CD4-positive, alpha-beta T cell treated with Interleukin-2 at 100 ng/mL for 4 hours (primary cell): ENCODE measurements at places on chromosomes 16 and 17.

GRCh38 chr17:35129154-35129972 lies 7.9 kb downstream of the FNDC8 start:
- no peak for DNase-seq

DNA sequence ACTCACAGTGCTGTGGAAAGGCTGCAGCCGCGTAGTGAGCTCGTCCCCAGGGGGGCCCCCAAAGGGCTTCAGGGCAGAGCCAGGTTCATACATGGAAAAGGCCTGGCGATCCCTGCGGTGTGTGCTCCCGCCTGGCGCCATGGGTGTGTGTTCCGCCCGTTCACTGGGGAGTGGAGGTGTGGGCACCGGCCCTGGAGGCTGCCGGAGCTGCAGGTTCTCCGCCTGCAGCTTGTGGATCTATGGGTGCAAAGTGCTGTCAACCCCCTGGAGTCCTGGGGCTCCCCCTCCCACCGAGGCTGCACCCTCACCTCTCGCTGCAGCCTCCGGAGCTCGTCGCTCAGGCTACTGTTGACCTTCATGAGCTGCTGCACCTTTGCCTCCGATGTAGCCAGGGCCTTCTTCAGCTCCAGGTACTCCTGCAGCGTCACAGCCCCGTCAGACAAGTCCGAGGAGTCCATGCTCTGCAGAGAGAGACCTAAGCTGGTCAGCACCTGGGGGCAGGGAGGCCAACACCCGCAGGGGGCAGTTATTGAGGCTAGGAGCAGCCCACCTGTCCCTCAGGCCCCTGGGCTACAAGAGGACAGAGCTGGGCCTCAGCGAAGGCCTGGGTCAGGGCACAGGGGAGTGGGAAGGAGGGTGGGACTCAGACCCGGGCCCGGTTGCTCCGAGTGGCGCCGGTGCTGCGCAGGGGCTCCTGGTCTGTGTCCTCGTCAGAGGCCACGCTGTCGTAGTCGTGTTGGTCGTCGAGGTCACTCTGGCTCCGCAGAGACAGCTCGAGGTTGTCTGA lies 7.9 kb downstream of the TP53I13 start:
- no peak for DNase-seq

GRCh38 chr16:75491876-75492275 lies 3.4 kb downstream of the CHST6 start:
- no peak for DNase-seq

DNA sequence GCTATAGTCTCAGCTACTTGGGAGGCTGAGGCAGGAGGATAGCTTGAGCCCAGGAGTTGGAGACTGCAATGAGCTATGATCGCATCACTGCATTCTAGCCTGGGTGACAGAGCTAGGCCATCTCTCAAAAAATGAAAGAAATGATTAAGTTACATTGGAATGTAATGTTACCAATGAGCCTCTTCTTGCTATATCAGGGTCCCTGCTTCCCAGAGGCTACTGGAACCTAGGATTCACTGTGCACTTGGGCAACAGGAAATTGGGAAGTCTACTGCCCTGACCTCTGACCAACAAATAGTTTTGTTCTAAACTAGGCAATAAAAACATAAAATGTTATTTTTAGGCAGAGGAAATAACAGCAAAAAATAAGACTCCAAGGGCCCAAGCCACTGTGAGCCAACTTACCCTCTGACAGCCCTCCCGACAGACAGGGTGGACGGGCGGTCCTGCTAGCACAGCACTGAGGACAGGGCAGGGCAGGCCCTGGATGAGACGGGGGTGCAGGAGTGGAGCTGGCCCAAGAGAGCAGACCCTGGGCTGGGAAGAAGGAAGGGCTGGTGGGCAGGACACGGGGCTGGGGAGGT lies 27.5 kb downstream of the NSMCE1 start:
- DNase-seq: no peak

GRCh38 chr17:10729334-10730193 lies at the start of gene TMEM220:
Gene TMEM220, minus strand, starts transcription at chr17:10730023. Its CDS starts 172 bp downstream, at chr17:10729851.
- DNase-seq: peak; percentile 9

DNA sequence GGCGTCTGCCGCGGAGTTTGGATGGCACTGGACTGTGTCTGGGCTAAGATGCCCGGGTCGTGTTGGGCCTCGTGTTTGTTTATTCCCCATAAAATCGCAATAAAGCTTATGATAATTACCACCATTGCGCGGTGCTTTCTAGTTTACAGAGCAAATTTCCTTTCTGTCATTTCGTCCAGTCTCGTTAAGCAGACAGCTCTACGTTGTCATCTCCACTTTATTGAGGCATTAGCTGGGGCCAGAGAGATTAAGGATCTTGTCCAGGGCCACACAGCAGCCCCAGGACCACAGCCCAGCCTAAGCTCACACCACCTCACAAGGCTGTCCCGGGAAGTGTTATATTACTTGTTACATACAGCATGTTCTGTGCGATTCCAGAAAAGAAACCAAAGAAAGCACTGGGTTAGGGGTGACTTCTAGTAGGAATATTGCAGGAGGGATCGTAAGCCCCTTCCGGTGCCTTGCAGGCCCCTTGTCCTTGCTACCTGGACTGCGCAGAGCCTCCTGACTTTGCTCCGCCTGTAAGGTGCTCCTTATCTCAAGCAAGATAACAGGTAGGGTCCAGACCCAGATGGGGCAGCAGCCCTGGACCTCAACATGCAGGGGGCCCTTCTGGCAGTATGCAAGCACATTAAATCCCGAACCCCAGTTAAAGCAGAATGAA lies 6.3 kb downstream of the NOS2 start:
- no peak for DNase-seq

GRCh38 chr17:2309338-2310154 lies 5.8 kb downstream of the SRR start:
- DNase-seq: no peak

- DNase-seq: no peak
These were observed 44.7 kb downstream of the CDH11 start for GRCh38 chr16:65077181-65077580.

DNA sequence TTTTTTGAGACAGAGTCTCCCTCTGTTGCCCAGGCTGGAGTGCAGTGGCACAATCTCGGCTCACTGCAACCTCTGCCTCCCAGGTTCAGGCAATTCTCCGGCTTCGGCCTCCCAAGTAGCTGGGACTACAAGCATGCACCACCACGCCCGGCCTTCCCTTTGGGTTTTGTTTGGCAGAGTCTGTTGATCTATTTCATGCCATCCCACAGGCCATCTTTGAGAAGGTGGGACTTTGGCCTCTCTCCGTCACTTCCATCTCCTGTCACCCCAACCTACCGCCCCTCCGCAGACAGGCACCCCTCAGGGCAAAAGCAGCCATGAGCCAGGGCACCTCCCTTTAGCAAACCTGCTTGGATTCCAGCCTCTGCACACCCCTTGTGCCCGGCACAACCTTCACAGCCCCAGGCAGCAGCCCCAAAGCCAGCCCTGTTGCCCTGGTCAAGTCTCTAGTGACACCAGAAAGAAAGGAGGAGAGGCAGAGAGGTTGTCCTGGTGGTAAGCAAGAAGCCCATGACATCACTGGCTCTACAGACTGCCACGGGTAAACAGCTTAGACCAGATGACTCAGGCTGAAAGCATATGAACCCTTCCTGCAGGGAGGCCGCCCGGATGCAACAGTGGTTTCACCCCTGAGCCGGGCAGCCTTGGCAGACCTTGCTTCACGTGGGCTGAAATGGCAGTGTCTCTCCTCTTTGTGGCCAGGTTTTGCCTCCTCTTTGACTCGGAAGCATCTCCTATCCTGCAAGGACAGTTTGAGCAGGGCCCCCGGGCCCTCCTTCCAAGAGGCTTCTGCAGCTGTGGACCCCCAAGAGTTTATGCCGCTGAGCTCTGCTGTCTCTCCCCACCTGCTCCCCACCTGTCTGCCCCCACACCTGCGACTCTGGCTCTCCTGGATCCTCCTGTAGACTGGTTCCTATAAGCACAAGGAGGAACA lies 8.1 kb upstream of the TIMP2 start:
- DNase-seq: peak; percentile 47

DNA sequence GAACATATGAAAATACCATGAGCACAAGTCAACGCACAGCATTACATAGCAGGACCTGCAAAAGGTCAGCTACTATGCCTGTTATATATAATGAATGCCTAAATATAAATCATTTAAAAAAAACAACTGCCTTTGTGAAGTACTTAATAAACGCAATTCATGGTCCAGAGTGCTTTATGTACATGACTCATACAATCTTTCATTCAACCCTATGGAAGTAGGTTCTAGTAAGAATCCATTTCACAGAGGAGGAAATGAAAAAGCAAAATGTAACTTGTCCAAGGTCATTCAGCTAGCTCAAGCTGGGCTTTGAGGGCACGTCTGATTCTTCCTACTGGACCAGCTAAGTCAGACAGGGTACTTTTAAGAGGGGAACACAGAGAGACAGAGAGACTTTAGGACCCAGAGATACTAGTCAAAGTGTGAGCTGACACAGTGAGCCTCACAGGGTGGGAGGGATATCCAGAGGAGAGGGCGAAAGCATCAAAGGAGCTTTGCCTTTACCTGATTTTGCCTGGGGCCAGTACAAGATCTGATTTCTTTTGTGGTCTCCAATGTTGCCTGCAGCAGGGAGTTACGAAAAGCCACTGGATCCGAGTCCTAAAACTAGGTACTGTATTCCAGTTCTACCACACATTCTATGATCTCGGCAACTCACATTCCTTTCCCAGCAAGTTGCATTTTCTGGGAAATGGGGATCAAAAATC lies 83.4 kb upstream of the ZFHX3 start:
- no peak for DNase-seq

- DNase-seq: no peak
These were observed 17.1 kb downstream of the KIF19 start for GRCh38 chr17:74343121-74343520.

- no peak for DNase-seq
These were observed 146.3 kb downstream of the XYLT1 start for GRCh38 chr16:17324451-17324850.

GRCh38 chr17:21167303-21167702 lies 40.5 kb downstream of the DHRS7B start:
- no peak for DNase-seq

DNA sequence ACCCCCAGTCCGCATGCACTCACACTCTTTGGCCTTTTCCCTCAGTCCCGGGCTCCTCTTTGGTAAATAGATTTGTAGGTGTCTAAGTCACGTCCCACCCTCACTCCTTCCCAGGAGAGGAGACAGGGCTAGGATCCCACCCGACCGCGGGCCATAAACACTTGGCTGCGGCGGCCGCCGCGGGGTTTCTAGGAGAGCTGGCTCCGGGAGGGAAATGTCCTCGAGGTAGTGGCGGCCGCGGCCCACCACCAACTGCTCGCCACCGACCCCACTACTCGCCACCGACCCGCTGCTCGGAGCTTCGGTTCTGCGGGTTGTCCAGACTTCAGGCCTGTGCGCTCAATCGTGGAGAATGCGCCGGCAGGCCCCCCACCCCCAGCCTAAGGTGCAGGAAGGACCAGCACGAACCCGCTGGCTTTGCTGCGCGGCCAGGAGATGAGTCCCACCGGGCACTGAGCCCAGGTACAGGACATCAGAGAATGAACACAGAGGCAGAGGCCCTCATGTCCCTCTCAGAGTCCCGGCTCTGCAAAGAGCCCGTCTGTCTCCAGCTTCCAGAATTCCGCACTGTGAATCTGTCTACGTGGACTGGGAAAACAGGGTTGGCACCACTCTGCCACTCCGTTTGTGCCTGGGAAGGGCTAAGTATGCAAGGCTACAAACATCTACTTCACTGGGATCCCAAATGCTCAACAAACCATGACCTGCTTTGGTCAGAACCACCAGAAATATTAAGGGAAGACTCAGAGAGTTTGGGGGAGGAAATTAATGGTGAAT lies 2.5 kb downstream of the PRAC2 start:
- DNase-seq: no peak

DNA sequence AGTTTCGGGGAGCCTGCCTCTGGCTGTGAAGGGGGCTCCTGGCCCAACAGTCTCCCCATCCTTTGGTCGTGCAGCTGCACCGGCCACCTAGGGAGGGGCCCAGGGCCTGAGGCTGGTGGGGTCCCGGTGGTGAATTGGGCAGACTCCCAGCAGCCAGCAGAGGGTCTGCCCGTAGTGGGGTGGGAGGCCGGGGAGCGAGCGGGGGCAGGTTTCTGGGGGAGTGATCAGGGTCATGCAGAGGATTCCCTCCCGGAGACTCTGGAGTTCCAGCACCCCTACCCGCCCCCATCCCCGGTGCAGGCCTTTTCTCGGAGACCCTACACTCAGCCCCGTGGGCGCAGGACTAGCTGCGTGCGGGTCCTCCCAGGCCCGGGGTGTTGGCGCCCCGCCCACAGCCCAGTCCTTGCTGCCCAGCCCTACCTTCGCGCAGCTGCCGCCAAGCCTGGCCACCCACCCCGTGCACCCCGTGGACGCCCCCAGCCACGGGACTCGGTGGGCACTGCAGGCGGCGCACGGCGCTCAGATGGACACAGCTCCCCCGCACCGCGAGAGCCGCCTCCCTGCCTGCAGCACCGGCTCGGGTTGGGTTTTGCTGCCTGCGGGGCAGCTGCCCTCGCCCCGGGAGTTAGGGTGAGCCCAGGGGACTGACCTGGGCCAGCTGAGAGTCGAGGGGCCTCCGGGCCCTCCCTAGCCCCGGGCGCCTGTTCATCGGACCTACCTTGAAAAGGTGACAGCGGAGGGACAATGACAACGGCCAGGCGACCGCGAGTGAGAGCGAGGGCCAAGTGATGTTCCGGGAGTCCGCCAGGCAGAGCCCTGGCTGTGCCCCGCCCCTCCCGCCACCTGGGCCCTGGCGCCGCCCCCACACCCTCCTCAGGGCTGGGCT lies at the start of gene GNG13:
GNG13 (minus strand) TSS at position 787 of the 886 bp plus-strand sequence. CDS start 1,657 bp downstream, outside the sequence.
- DNase-seq: no peak

GRCh38 chr17:10166176-10166935 lies 32.0 kb downstream of the GAS7 start:
- DNase-seq: no peak

DNA sequence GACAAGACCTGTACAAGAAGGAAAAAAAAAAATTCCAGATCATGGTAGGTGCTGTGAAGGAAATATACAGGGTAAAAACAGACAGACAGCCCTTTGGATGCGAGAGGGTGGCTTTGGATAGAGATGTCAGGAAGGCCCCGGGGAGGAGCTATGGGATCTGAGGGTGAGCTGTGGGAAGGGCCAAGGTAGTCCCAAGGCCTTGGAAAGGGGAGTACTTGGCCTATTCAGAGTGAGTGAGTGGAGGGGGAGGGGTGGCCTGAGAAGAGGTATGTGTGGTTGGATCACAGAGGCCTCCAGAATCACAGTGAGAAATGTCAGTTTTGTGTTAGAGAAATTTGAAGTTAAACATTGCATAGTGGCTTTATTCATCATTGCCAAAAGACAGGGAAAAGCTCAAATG lies 31.2 kb upstream of the AKTIP start:
- DNase-seq: no peak

DNA sequence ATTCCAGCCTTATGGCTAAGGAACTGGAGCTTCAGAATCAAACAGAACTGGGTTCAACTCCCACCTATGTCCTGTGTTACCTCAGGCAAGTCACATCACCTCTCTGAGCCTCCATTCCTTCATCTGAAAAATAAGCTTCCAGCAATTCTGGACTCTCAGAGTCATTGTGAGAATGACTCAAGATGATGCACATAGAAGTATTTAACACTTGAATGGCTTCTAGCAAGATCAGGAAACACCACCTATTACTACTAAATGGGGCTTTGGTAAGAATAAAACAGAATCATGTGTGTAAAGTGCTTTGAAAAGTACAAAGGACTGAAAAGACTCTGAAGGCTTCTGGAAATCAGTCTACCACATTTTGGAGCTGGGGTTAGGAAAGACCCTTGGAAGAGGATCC lies 30.8 kb upstream of the CALB2 start:
- no peak for DNase-seq

GRCh38 chr16:67278773-67279295 lies 498 bp upstream of the PLEKHG4 start:
- peak; percentile 35 for DNase-seq
